DMS153 (cell line): ENCODE measurements at places on chromosomes 5 and 9.

DNA sequence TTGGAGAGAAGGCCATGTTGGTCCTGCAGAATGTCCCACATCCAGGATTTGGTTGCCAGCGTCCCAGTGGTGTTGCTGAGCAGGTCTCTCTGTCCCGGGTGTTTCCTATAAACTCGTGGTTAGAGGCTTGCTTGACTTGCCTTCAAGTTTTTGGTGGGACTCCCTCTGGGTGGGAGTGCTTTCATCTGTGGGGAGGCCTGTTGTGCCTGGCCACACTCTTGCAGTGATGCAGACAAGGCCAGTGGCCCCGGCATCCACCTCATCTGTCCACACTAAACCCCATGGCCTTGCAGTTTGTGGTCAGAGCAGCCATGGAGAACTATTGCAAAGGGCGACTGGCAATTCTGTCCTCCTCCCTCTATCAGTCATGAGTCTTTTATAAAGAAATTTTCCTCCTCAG, 71.8 kb downstream of the PHF2 start:
- DNase-seq = no peak

DNA sequence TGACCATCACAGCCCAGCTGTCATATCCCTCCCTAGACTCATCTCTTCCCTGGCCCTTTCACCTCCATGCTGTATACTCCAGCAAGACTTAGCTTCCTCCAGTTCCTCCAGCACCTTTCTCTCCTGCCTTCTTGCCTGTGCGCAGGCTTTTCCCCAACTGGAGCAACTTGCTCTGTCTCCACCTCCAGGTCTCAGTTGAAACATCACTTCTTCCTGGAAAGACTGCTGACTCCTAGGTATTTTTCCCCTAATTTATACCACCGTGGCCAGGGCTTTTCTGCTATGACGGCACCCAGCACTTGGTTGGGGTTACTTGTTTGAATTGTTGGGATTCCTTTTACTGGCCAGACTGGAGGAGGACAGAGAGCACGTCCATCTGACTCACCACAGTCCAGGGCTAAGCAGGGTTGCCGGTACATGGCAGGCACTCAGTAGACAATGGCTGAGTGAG, 67.5 kb downstream of the KCNIP1 start:
- no peak for DNase-seq

DNA sequence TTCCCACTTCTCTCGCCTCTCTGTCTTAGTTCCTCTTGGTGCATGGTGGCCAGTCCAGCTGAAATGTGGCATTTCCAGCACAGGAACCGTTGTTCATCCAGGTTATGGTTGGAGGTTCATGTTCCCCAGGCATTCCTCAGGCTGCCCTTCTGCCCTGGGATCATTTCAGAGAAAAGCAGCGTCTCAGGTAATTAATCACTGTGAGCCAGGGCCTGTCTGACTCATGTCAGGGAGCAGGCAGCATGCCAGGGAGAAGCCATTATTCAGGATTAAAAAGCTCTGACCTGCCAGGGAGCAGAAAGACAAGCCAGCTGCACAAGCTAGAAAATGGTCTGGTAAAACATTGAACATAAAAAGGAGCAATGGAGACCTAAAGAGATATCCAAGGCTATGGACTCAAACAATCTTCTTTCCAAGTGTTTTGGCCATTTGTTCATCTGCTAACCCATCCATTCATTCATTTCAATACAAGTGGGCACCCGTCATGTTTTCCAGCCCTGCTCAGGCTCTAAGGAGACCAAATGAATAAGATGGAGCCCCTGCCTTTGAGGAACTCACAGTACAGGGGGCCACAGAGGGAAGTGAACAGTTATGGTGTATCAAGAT, 241.4 kb downstream of the DRD1 start:
- peak; percentile 3 for DNase-seq

DNA sequence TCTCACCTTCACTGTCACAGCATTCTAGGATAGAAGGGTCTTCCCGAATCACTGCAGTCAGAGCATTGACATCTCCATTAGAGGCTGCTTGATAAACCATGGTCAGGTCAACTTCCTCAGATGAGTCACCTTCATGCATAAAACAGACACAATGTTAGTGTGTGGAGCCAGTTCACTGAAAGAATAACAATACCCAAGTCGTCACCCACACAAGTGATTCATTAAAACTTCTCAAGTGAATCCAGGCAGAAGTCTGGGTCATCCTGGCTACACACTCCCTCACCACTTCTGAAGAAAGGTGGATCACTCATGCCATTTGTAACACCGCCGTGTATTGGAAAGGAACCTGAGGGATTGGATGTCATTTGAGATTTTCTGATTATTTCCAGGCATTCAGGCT, 49.6 kb downstream of the ANKRD55 start:
- DNase-seq = no peak

- no peak for DNase-seq
Measured at GRCh38 chr5:65728218-65728617, 6.2 kb downstream of the NLN start.

GRCh38 chr5:154686490-154686889, 68.7 kb upstream of the LARP1 start:
- no peak for DNase-seq

DNA sequence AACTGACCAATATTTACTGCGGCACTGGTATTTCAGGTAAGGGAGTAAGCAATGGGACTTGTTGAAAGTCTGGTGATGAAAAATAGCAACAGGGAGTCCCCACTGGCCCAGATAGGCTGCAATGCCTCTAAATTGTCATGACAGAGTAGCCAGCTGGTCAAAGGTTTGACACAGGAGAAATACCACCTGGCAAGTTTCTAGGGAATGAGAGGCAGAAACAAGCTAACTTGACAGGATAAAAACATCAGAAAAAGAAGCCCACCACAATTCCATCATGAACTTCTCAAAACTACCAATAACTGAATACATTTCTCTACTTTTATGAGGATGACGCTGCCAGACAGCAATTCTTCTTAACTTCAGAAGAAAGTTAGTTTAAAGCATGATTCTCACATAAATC, 99.8 kb downstream of the STRBP start:
- DNase-seq = no peak

DNA sequence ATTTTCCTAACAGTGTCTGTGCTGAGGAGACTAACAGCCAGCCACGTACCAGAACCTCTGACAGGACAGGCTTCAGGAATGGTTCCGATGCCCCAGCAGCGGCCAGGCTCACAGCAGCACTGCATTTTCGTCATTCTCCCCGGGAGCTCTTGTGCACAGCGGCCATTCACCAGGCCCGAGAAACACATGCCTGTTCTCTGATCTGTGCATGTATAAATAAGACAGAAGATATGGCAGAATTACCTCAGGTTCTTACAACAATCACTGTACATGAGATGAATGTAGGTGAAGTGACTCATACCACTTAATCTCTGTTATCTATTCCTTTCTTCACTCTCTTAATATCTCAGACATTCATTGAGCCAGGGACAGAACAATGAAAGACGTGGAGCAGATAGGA, 143.0 kb downstream of the FBN2 start:
- DNase-seq = no peak

DNA sequence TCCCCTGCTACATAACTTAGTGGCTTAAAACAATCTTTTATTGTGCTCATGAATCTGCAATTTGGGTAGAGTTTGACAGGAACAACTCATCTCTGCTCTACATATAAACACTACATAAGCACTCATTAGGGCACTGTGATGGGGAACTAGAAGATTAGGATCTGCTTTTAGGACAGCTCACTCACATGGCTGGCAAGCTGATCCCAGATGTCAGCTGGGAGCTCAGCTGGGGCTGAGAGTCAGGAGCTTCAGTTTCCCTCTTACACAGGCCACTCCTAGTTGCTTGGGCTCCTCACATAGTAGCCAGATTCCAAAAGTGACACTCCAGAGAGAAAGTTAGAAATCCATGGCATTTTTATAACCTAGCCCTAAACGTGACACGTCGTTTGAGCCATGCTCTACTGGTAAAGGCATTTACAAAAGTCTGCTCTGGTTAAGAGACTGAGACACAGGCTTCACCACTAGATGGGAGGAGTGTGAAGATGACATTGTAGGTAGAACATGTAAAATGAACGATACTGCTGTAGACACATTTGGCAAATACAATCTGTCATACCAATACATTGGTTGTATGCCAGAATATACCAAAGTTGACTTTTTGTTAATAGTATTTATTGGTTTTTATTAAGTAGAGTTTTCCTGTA, 23.6 kb downstream of the SCAI start:
- DNase-seq = no peak

DNA sequence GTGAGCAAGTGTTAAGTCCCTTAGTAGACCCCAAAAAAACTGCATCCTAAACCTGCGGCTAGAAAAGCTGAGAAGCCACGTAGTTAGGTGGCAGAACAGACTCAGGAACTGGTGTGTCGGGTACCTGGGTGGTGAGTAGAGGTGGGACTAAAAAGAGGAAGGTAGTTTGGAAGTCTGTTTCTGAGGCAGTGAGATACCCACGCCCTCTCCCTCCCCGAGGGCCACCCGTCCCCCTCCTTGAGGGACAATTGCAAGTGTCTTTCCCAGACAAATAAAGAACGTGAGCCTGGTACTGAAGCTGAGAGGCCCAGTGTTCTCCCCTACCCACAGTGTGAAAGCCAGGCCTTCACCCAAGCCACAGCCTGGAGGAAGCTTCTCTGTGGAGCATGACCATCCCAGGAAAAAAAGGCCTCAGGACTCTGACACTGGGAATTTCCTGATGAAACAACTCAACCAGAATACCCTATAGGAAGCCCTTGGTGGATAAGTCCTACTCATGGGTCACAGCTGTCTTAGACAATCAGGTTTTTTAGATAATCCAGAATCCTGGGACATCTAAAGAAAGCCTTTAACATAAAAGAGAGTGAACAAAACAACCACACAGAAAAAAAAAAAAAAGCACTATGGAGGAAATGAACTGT, 7.0 kb upstream of the CD74 start:
- no peak for DNase-seq

- no peak for DNase-seq
Measured at GRCh38 chr5:24208686-24209106, 436.1 kb downstream of the CDH10 start.

- no peak for DNase-seq
Measured at GRCh38 chr5:120823328-120823727, 359.2 kb downstream of the PRR16 start.

DNA sequence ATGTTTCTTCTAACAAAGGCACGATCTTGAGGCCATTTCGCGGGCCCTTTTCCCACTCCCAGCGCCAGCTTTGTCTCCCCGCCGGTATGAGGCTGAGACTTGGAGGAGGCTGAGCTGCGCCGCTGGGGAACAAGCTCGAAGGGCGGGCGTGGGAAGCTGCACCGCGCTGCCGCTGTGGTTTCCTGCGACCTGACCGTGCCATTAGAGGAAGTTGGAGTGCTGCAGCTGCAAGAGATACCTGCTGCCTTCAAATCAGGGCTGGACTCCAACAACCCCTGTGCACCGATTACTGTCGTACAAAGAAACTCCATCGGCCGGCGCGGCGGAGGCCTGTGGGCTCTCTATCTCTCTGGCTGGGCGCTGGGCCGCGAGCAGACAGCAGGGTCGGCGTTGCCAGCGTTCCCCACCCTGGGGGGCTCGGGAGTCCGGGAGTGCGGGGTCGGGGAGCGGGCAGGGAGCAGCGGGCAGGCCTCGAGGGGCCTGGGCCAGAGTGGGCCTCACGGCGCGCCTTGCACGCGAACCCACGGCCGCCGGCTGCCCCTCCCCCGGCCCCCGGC, 1.3 kb upstream of the ERBIN start:
- DNase-seq = peak; percentile 6

DNA sequence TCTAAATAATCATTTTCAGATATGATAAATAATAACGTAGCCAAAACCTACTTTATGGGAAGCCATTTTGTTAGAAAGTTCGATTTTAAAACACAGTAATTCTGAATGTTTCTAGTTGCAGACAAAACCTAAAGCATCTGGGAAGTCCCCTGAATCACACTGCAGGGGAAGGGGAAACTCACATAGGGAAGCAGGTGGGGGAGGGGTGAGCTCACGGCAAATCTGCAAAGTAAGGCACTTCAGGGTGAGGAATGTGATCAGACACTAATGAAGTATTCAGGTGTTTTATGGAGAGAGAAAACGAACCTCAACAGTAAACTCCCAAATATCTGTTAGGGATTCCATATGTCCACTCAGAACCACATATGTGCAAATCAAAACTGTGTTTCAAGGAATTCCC, 70.7 kb downstream of the EPB41L4A start:
- DNase-seq = no peak

GRCh38 chr5:158172005-158172404, 313.1 kb upstream of the CLINT1 start:
- DNase-seq = no peak

GRCh38 chr5:64632251-64632650, 58.1 kb upstream of the SHISAL2B start:
- DNase-seq = peak; percentile 24

DNA sequence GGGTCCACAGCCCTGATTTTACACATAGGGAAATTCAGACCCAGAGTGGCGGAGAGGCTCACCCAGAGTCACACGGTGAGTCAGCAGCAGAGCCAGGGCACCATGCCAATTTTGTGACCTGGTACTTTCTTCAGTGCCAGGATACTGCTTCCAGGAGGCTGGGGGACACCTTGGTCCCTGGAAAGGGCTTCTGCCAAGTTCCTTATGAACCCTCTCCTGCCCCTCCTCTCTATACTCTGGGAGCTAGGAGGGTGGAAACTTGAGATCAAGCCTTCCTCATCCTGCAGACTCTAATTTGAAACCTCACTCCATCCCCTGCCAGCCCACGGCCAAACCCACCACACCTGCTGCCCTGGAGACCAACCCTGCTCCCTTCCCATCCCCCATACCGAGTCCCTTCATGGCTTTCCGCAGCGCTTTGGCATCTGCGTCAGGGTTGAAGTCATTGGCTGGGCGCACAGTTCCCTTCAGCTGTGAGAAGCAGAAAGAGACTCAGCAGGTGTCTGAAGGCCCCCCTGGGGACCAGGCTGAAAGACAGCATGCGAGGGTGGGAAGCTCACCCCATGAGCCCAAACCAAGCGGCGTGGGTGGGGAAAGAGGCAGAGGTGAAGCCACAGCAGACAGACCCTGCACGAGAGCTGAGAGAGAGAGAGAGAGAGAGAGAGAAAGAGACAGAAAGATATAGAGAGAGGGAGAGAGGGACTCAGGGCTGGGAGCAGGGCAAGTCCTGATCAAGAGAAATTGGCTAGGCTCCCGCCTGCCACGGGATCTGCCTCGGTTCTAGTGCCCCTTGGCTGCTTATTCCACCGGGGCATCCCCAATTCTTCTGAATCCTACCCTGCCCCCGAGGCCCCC, 33.5 kb downstream of the ANXA6 start:
- no peak for DNase-seq

DNA sequence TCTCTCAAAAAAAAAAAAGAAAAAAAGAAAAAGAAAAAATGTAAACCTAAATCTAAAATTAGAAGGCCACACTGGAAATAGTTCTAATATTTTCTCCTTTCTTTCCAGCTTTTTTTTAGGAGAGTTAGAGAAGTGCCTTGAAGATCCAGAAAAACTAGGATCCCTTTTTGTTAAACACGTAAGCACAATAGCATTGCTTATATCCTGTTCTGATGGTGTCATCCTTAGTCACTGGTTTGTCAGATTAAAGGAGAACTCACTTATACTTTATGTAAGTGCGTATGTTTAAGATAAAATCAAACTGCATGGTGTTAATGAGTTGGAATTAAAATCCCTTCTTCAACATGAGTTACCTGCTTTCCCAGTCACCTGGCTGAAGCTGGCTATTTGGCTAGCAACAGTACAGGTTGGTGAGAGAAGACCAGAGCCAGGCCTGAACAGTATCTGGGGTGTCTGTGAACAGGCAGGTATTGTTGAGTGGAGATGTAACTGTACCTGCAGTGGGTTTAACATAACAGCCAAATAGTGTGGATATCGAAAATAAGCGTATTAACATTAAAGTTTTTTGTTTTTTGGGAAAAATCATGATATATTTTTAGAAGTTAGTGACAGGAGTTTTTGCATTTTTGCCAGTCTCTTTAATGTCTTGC, 104.7 kb upstream of the OTULINL start:
- DNase-seq = no peak

- no peak for DNase-seq
Measured at GRCh38 chr5:132321109-132321721, 27.0 kb downstream of the SLC22A4 start.
